Stimulated activated CD4-positive, alpha-beta T cell treated with anti-CD3 and anti-CD28 coated beads, Interleukin-12 subunit alpha, Interleukin-12 subunit beta, amount 100 ng/mL, for 24 hours (primary cell): ENCODE measurements at places on chromosomes 12 and 14.
A peak's percentile ranks its signal among the peaks of the same experiment; 100 is the strongest.

DNA sequence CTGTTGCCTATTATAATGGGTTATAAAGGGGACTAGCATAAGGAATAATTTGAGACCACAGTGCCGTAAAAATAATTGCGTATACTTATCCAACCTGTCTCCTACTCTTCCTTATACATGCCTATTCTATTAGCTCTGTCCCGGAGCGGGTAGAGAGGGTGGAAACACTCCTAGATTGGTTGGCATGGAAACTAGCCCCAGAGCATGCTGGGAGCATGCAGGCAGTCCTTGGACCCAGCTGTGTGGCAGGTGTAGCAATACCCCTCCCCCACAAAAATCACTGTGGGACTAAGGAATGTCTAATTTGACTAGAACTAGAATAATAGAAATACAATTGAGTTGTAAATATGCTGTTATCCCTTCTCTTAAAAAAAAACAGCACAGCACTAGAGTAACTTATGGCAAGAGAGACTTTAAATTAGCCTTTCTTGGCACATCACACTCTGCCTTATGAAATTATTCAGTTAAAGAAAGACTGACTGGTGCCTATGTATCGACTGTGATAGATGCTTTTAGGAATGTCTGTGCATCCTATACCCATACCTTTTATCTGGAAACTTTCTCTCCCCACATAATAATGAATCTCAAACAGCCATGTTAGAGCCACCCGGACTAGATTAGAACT is 244.0 kb upstream of the DAAM1 start:
- DNase-seq: no peak

GRCh38 chr12:75998292-75999063 is 33.1 kb downstream of the PHLDA1 start:
- no peak for DNase-seq

DNA sequence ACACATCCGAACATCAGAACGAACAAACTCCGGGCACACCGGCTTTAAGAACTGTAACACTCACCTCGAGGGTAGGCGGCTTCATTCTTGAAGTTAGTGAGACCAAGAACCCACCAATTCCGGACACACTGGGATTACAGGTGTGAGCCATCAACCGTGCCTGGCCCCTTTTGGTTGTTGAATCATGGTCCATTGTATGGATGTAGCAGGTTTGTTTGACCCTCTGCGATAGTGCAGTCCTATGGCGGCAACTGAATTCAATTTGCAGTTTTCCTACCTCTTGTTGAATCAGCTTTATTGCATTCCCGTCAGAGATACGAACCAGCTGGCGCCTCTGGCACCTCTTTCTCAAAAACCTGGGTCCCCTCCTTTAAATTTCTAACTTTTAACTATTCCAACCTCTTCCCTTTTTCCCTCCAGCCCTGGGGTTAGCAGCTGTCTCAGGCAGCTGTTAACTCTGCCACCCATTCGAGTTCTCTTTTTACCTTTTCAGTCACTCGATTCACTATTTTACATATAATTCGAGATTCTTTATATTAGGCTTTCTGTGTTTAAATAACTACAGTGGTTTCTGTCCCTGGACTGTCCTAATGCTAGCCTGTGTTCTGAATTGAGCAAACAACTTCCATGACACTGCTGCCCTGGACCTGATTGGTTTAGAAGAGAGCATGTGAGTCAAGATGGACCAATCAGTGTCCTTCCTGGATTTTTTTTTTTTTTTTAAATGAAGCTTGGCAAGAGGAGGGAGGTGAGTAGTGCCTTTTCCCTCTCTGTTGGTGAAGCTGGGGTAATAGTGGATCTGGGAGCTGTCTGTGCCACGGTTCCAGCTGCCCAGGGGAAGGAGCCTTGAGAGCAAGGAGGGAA is 261.5 kb downstream of the PCNX1 start:
- no peak for DNase-seq

- DNase-seq: no peak
These were observed 1.5 kb downstream of the CRIP1 start for GRCh38 chr14:105487986-105488777.

GRCh38 chr12:19925841-19926240 is 442.5 kb upstream of the PDE3A start:
- no peak for DNase-seq

DNA sequence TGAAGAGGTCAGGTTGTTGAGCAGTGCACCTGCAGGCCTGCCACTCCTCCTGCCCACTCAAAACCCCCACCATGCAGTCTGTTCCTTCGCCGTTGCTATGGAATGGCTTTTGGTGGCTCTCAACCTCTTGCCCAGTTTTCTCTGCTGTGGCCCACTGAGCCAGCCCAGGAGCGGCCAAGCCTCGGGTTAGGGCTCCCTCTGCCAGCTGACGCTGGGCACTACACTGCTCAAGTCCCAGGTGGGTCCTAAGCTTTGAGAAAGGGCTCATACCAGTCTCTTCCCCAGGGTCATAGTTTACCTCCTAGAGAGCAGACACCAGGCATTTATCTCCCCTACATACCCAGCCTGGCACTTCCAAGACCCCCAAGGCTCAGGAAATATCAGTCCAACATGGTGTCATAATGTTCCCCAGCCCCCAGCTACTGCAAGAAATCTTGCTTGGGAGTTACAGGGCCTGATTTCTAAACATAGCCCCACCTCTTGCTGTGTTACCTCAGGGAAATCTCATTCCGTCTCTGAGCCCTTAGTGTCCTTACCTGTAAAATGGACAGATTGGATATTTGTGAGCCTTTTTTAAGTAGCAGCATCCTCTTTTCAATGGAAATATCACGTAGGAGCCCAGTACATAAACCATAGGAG is 59.4 kb downstream of the TSPAN11 start:
- peak; percentile 20 for DNase-seq

DNA sequence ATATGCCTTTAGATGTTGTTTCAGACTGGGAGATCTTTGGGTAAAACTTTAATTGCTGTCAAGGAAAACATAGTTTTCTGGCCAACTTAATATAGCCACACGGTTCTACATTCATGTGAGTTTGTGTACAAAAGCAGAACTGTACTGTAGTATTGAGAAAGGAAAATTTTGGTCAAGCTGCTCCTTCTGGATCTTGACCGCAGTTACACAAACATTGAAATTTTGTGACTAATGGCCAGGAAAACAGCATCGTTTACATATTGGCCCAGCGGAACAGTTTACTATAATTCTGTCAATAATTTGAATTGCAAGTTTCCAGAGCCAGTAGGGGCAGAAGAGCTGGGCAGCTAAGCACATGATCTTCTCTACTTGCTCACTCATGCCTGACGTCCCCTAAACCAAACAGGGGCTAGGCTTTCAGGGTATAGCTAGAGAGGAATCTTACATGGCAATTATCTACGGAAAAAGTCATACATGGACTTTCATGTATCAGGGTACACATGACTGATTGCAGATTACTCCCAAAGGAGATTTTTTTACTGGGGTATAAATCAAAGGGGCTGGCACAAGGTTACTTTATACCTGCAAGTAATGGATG is 11.4 kb upstream of the ART4 start:
- no peak for DNase-seq

- no peak for DNase-seq
These were observed 86.0 kb upstream of the BCL11B start for GRCh38 chr14:99357916-99358390.

DNA sequence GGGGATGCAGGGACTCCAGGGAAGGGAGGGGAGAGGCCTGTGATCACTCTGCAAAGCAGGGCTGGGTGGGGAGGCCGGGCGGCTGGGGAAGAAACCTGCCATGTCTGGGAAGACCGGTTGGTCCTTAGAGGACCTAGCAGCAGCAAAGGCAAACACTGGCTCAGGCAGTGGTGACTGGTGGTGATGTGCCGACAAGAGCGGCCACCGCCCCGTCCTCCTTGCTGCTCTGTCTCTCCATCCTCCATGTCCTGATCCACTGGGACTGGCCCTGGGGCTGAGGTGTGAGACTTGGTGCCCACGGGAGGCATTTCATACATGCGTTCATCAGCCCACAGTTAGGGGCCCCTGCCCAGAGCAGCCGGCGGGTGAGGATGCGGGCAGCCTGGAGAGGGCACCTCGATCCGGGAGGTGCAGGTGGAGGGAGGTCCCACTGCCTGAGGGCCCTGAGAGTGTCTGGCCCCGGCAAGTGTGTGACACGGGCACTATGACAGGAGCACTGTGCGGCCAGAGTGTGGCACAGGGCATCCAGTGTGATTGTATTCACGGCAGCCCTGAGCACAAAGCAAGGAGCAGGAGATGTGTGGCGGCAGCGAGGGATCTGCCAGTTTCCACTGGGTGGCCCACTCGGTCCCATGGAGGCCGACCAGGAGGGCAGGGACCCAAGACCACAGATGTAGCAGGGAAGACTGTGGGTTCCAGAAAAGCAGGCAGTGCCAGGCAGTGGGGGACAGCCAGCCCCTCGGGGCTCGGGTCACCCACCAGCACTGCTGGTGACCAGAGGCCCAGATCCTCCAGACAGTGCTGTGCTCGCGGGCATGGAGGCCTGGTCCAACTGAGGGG is 13.9 kb downstream of the ANKRD9 start:
- no peak for DNase-seq

DNA sequence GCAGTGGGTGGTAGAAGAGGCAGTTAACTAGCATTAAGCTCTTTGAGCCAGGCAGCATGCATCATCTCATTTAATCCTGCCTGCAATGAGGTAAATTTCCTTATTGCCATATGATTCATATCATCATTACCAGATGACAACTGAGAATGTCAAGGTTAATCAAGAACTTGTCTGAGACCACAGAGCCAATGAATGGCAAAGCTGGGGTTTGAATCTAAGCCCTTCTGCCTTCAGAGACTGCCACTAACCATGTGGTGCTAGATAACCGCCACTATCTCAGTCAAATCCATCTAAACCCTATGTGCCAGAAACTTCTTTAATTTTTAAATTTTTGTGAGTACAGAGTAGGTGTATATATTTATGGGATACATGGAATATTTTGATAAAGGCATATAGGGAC is 77.8 kb upstream of the GRIP1 start:
- no peak for DNase-seq

GRCh38 chr12:109209082-109209481 is 92.7 kb downstream of the ACACB start:
- no peak for DNase-seq

GRCh38 chr12:94089891-94090290 is 58.5 kb upstream of the PLXNC1 start:
- DNase-seq: no peak

- no peak for DNase-seq
These were observed 144.5 kb upstream of the DCN start for GRCh38 chr12:91327131-91327530.

DNA sequence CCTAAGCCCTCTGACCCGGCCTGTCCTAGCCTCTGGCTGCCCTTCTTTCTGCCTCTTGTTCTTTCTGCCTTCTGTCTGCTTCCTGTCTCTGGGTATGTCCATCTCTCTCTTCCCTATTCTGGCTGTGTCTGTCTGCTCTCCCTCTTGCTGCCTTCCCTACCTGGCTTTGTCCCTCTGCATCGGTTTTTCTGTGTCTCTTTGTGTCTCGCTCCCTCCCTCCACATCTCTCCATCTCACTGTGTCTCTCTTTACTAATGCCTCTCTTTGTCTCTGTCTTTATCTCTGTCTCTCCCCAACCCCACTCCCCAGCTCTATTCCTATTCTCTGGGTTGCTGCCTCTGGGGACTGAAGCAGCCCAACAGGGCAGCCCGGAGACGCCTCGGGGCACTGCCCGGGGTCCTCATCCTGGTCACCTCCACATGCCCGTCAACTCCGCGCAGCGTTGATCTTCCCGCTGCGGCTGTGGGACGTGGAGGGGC is 10.1 kb downstream of the SHMT2 start:
- DNase-seq: no peak

GRCh38 chr14:85358136-85358785 is 171.7 kb upstream of the FLRT2 start:
- no peak for DNase-seq

- no peak for DNase-seq
These were observed 174.3 kb upstream of the BCL2L14 start for GRCh38 chr12:11896417-11896929.

DNA sequence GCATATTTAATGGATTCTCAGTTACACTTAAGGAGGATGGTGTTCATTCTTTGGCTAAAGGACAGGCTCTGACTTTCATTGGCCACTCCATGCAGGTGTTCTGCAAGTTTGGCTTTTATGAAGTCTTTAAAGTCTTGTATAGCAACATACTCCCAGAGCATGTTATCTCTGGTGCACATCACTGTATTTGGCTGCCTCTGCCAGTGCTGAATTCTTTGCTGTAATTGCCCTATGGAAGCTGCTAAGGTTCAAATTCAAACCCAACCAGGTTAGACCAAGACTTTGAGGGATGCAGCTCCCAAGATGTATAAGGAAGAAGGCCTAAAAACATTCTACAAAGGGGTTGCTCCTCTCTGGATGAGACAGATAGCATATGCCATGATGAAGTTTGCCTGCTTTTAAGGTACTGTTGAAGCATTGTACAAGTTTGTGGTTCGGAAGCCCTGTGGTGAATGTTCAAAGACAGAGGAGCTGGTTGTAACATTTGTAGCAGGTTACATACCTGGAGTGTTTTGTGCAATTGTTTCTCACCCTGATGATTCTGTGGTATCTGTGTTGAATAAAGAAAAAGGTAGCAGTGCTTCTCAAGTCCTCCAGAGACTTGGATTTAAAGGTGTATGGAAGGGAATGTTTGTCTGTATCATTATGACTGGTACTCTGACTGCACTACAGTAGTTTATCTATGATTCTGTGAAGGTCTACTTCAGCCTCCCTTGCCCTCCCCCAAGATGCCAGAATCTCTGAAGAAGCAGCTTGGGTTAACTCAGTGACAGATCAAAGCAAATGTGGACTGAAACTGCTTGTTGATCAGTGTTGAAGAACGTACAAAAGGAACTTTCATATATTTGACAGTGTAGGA is 19.4 kb downstream of the TMEM116 start:
- no peak for DNase-seq

DNA sequence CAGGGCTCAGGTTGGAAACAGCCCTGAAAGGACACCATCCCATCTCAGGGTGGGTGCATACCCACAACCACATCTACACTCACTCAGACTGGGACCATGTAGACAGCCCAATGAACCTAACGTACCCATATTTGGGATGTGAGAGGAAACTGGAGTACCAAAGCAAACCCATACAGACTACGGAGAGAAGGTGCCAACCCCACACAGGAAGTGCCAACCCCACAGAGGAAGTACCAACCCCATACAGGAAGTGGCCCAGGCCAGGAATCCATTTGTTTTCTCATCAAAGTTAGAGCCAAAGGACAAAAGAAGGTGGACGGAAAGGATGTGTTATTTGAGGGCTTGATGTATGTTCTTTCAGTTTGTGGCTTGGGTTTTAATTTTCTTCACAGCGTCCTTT is 19.5 kb upstream of the SPIC start:
- DNase-seq: no peak

- no peak for DNase-seq
These were observed 14.4 kb upstream of the POLR3B start for GRCh38 chr12:106343214-106343528.

- no peak for DNase-seq
These were observed 176.1 kb downstream of the SLC25A21 start for GRCh38 chr14:36996133-36996856.

DNA sequence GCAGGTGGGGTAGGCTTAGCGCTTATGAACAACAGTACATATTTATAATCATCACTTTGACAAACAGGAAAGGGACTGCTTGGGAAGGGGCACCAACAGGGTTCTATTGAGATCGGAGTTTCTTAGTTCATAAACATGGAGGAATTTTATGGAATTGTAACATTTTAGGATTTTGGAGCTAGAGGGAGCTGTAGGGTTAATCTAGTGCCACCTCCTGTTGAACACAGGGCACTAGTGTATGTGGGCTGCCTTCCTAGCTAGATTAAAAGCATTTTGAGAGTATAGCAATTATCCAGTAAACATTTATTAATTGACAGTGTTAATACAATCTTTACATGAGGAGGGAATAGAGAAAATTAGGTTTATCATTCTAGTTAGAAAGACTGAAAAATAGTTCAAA is 23.1 kb upstream of the TBC1D30 start:
- DNase-seq: no peak

- DNase-seq: no peak
These were observed 1.0 kb upstream of the GXYLT1 start for GRCh38 chr12:42145552-42146215.
